Germinal center (tissue), 1 donor: ENCODE measurements at places on chromosomes 1 and 21.

DNA sequence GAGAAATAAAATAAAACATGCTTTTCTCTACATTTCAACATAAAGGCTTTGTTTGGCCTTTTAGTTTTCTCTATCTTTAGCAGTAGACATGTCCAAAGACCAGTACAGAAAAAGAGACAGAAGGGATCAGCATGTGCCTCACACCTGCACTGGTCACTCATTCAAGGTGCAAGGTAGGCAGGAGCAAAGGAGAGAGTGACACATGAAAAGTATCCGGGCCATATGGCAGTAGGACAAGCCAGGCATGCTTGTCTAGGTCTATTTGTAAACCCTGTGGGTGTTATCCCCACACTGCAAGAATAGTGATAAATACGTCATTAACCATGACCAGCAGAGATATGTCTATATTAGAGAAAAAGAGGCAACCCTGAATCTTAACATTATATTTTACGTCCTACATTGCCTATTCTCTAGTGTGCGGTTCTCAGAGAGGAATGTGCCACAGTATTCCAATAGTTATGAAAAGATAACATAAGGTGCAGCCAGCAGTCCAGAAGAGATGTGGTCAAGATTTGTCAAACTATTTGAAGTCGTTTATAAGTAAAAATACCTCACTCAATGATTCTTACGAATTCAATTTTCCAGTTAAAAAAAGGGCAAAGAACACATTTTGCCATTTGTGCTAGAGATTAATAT is 32.1 kb downstream of the PRRX1 start:
- DNase-seq = no peak

DNA sequence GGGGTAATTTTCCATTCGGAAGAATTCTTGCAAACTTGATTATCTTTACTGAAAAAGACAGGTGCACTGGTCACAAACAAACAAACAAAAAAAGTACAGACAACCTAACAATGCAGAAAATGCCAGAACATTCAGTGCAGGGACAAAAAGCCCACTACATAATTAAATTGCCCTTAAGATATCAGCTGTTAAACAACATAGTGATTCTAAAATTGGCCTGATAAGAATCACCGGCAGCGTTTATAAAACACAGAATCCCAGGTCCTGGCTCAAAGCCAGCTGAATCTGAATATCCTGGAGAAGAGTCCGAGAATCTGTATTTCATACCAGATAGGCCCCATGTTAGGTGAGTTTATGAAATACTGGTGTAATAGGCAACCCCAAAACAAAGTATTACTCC is 6.1 kb downstream of the PLPP3 start:
- DNase-seq = no peak

DNA sequence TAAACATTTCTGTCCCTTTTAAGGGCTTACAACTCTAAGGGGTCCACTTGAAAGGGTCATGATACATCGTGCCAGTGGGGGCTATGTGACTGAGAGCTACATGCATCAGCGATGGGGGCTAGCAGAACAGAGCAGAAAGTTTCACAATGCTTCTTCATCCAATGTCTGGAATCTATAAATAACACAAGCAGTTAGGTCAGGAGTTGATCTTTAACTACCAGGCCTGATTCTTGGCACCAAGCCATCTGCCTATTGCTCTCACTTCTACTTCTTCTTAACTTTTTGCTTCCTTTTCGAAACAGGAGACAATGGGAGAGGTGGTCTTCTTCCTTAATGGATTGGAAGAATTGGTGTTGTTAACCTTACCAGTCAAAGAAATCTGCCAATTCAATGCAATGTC is 410.0 kb downstream of the TGFB2 start:
- DNase-seq = no peak

DNA sequence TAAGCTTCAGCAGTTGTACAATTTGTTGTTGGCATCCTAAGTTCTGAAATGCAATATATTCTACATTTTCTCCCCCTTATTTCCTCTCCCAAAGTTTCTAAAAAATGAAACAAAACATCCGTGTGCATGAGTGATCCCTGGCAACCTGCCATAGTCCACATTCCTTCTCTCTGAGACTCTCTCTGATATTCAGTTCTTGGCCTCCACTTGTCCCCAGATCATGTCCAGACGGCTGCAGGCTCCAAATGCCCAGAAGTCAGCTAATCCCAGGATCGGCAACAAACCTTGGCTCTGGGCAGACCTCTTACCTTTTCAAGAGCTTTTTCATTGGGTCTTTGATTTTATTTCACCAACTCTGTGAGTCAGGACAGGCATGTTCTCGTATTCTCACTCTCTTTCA is 187.8 kb downstream of the ETS2 start:
- DNase-seq = no peak

DNA sequence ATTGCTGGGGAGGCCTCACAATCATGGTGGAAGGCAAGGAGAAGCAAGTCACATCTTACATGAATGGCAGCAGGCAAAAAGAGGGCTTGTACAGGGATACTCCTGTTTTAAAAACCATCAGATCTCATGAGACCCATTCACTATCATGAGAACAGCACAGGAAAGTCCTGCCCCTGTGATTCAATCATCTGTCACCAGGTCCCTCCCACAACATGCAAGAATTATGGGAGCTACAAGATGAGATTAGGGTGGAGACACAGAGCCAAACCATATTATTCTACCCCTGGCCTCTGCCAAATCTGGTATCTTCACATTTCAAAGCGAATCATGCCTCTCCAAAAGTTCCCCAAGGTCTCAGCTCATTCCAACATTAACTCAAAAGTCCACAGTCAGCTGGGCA is 11.1 kb upstream of the MIA3 start:
- no peak for DNase-seq

GRCh38 chr1:64235181-64235580 is 31.8 kb downstream of the UBE2U start:
- DNase-seq = no peak

- DNase-seq = no peak
Measured at GRCh38 chr1:119316870-119317416, 51.6 kb upstream of the HAO2 start.

- no peak for DNase-seq
Measured at GRCh38 chr21:36487641-36488307, 7.9 kb upstream of the CLDN14 start.

GRCh38 chr21:41091616-41092015 is 76.3 kb upstream of the BACE2 start:
- DNase-seq = no peak

DNA sequence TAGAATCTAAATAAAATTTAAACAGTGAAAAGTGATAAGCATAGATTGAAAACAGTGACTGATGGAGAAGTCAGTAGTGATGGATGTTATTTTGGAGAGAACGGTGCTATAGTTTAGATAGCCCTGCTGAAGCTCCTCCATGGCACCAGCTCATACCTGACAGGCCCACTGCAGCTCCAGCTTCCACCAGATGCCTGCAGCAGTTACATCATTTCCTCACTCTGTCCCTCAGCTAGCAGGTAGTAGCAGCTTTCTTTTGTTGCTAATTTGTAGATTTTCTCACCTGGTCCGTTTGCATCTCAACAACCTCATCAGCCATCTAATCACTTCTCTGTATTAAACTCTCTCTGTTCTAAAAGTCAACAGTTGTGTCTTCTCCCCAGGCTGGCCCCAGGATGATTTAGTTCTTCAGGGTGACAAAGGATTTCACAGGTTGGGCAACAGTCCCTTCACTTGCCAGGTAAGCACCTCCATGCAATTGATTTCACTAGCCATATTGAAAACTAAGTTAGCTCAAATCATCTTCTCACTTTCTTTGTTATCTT is 128.3 kb downstream of the LMX1A start:
- DNase-seq = no peak

- DNase-seq = no peak
Measured at GRCh38 chr1:211420389-211420788, 71.6 kb downstream of the RD3 start.

DNA sequence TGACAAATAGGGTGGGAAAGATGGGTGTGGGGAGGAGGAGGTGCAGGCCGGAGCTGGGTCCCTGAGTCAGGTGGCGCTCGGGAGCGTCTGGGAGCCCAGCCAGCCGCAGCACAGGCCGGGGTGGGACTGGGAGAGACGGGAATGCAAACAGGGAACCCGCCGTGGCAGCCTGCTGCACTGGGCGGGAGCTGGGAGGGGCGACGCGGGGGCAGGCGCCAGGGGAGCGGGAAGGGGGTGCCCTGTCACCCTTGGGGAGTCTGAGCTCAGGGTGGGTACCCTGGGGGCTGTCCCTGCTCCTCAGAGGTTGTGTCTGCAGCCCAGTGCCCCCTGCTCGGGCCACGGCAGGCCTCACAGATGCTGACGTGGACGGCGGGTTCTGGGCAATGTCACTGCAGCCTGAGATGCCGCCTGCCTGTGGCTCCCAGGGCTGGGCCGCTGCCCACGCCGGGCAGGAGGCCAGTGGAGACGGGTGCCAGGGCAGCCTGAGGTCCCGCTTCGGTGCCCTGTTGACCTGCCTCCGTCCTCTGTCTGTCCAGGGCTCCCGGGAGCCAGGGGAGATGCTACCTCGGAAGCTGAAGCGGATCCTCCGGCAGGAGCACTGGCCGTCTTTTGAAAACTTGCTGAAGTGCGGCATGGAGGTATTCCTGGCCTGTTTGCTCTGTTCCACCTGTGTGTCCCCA is 16.6 kb upstream of the LRRC3 start:
- no peak for DNase-seq

GRCh38 chr1:39952359-39953110 is 2.4 kb upstream of the MFSD2A start:
- no peak for DNase-seq

DNA sequence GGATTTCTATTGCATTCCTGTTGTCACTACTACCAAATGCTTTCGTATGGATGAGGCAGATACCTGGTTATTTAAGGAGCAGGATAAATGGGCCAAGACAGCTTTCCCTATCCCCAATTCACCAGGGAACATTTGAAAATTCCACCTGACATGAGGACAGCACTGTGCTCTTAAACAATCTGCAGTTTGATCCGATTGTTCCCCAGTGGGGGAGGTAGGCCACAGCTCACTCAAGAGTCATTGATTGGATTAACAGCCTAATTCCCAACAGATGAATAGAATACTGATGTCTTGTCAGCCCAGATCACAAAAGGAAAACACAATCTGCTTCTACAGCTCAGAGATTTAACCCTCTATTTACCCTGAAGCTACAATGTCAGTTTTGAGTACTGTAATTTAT is 123.9 kb downstream of the LHX4 start:
- DNase-seq = no peak

GRCh38 chr21:33029975-33030461 is 4.3 kb downstream of the OLIG2 start:
- no peak for DNase-seq

DNA sequence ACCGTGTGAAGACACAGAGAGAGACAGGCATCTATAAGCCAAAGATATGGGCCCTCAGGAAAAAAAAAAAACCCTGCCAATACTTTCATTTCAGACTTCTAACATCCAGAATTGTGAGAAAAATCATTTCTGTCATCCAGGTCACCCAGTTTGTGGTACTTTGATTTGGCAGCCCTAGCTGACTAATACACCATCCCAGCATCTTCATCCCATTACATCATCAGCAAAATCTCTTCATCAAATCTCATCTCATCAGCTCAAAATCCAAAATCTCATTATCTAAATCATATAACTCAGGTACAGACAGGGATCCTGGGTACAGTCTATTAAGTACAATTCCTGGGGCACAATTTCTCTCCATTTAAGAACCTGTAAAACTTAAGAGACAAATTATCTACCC is 51.9 kb upstream of the GJA8 start:
- no peak for DNase-seq

DNA sequence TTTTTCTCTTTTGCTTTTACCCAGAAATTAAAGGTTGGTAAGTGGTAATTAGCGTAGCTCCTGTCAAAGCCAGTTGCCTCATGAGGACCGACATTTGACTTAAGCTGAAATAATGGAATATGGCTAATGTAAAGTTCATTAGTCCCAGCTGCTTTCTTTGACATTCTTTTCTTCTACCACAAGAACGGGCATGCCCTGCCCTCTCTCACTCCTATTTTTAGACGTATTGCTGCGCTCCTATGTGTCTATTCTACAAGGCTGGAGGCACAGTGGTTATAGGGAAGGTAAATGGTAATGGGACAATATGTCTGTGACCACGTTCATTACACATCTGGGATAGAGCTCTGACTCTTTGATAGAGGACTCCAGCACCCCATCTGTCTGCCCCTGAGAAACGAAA is 6.8 kb downstream of the CORT start:
- no peak for DNase-seq

- no peak for DNase-seq
Measured at GRCh38 chr1:200392625-200393185, 17.1 kb downstream of the ZNF281 start.

GRCh38 chr1:116095027-116095426 is 16.2 kb upstream of the MAB21L3 start:
- no peak for DNase-seq

DNA sequence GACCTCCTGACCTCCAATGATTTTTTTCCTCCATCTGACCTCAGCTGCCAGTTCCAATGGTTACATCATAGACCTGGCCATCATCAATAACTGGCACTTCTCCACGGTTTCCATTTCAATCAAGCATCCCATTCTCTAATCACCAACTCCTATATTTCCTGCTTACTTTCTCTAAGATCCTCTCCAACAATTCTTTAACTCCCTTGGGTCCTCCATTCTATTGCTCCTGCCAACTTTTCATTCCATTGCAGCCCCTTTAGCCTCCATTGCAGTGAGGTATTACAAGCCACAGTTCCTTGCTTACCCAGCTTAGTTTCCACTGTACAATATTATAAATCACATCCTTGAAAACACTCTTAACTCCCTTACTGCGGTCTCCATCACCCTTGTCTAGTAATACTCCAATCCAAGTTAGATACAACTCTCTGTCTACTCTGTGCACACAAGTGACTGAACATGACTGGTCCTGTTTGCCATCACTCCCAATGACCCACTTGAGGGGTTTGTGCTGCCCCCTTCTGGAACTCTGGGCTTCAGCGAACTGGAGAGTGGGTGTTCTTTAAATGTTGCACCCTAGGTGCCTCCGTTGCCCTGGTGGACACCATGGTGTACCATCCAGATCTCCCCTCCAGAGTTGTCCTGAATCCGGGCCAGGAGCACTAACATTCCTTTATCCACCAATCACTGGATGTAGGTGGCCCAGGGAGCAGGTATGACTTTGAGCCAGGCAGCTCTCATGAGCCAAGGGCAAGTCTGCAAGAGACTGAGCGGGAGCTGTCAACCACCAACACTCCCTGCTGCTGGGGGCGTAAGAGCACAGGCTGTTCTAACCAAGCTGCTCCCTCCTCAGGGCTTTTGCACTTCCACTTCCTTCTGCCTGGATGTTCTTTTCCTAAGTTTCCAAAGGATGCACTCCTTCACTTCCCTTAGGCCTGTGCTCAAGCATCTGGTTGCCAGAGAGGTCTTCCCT is 3.7 kb upstream of the FNDC7 start:
- DNase-seq = peak; percentile 22

DNA sequence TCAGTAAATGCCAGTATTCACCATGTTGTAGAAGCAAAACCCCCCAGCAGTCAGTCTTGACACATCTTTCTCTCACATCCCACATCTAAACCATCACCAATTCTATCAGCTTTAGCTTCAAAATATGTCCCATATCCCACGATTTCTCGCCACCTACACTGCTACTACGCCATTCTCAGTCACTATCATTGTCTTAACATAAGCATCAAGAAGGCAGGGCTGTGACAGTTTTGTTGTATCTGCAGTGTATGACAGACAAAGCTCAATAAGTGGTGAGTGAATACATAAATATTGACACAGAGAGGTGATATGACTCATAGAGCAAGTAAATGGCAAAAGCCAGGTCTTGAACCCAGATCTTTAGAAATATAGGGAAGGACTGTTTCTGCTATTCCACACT is 59.9 kb downstream of the JAK1 start:
- DNase-seq = no peak

- DNase-seq = no peak
Measured at GRCh38 chr1:28282426-28283407, 23.4 kb downstream of the SESN2 start.

- no peak for DNase-seq
Measured at GRCh38 chr1:118253053-118253915, 68.3 kb upstream of the SPAG17 start.
